ENCODE measurements at places on chromosomes 6 and 20.

- no peak overlapping the region for H3K27ac ChIP-seq
- no peak overlapping the region for H3K4me3 ChIP-seq
- H3K4me1 ChIP-seq, result no peaks in the 10 kb centered on the region
- no peak for DNase-seq
Observed at GRCh38 chr20:2005831-2006426, 12.1 kb upstream of the PDYN start.

DNA sequence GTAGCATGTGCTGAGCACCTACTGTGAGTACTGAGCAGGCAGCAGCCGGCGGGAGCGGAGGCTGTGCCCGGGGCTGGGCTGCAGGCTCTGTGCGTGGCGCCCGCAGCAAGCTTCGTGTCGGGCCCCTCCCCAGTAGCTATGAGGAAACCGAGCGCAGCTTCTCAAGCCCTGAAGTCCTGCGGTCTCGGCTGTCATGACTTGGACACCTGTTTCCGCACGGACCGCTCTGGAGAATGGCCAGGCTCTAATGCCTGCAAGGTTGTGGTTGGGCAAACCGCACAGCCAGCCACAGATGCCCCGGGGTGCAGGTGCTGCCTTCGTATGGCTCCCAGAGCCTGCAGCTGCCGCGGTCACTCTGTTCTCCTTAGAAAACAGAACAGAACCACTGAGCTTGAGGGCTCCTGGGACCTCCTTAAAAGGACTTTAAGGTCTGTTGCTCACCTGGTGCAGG, 33.7 kb downstream of the PYGB start:
- no peaks in the 10 kb centered on the region for H3K4me1 ChIP-seq
- H3K27ac ChIP-seq, result no peak overlapping the region
- no peaks in the 10 kb centered on the region for H3K27me3 ChIP-seq
- no peak overlapping the region for H3K4me3 ChIP-seq
- peaks cover 99% of the 10 kb centered on the region for H3K36me3 ChIP-seq

GRCh38 chr20:36309643-36310042, 3.5 kb downstream of the DLGAP4 start:
- H3K4me3 ChIP-seq, result no peak overlapping the region
- H3K27ac ChIP-seq, result no peak overlapping the region
- peaks cover 3% of the 10 kb centered on the region for H3K4me1 ChIP-seq
- DNase-seq, result no peak

DNA sequence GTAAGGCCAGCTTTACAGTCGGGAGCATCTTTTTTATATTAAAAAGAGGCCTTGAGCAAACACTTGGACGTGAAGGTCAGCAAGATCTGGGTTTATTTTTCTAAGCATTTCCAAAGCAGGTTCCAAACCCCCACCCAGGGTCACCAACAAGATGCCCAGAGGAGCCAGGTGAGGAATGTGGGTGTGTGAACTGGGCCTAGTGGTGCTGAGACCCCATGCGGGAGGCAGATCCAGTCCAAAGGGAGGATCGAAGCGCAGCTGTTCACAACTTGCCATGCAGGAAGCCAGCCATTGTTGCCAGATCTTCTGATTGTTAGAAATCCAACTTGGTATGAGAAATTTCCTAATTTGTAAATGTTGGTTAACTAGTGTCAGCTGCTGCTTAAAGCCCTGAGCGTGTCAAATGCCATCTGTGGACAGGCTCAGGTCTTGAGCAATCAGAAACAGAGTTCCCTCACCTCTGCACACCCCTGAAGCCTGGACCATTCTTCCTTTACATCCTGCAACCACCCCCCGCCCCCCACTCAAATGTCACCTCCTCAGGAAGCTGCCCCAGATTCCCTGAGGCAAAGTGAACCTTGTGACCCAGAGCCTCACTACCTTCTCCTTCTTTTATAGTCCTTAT, 46.5 kb downstream of the NFATC2 start:
- peaks cover 3% of the 10 kb centered on the region for H3K4me1 ChIP-seq
- no peaks in the 10 kb centered on the region for H3K27me3 ChIP-seq
- H3K4me3 ChIP-seq, result no peak overlapping the region
- no peak for DNase-seq

DNA sequence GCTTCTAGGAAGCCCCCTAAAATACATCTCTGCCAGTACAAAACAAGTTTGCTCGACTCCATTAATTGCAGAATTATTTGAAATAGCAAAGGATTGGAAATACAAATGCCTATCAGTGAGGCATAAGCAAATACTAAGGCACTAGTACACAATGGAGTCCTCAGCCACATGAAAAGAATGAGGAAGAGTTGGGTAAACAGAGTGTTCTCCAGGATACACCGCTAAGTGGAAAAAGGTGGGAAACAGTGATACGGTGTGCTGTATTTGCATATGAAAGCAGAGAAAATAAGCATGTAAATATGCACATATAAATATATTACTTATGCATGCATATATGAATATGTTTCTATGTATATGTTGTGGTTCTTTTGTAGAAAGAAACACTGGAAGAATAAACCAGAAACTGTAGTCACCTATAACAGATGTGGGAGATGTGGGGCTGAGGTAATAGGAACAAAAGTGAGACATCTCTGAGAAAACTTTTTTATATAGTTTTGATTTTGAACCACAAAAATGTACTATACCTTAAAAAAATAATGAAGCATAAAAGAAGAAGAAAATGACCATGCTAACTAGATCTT, 143.4 kb upstream of the MYLIP start:
- H3K27ac ChIP-seq, result no peak overlapping the region
- no peaks in the 10 kb centered on the region for H3K36me3 ChIP-seq
- no peak overlapping the region for H3K4me3 ChIP-seq
- no peak for DNase-seq
- no peaks in the 10 kb centered on the region for H3K27me3 ChIP-seq

DNA sequence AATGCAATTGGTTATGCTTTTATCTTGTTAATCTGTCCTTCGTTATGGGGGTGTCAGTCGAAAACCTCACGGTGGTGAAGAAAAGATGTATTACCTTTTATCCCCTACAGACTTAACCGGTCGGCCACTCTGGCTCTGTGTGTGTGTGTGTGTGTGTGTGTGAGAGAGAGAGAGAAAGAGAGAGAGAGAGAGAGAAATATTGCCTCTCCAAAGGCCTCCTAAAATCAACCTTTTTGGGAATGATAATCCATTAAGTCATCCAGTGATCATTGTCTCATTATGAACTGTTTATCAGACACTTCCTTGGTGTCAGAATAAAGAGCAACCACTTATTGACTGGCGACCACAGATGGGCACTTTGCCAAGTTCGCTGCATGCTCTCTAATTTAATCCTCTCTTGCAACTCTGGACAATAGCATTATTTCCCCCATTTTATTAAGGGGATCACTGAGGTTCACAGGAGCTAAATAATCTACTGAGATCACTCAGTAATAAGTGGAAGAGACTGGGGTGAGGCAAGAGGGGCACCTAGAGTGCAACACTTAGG, 30.7 kb downstream of the SLC35D3 start:
- no peak overlapping the region for H3K27ac ChIP-seq
- H3K4me3 ChIP-seq, result no peak overlapping the region
- no peaks in the 10 kb centered on the region for H3K36me3 ChIP-seq

- no peaks in the 10 kb centered on the region for H3K27me3 ChIP-seq
- H3K36me3 ChIP-seq, result no peaks in the 10 kb centered on the region
- no peaks in the 10 kb centered on the region for H3K4me1 ChIP-seq
- no peak overlapping the region for H3K27ac ChIP-seq
Observed at GRCh38 chr6:27767851-27768250, 144.3 kb downstream of the OR2B2 start.

- no peak for DNase-seq
- no peaks in the 10 kb centered on the region for H3K4me1 ChIP-seq
- no peaks in the 10 kb centered on the region for H3K36me3 ChIP-seq
- no peaks in the 10 kb centered on the region for H3K27me3 ChIP-seq
Observed at GRCh38 chr6:116883005-116883404, 6.0 kb downstream of the RFX6 start.

GRCh38 chr6:21707524-21708319, 114.2 kb downstream of the SOX4 start:
- no peak for DNase-seq
- no peaks in the 10 kb centered on the region for H3K27me3 ChIP-seq
- peak overlapping the region; percentile 50 for H3K27ac ChIP-seq
- peaks cover 11% of the 10 kb centered on the region for H3K4me1 ChIP-seq
- H3K4me3 ChIP-seq, result no peak overlapping the region

- H3K4me1 ChIP-seq, result no peaks in the 10 kb centered on the region
- no peak for DNase-seq
- peaks cover 7% of the 10 kb centered on the region for H3K36me3 ChIP-seq
- no peak overlapping the region for H3K4me3 ChIP-seq
- H3K27me3 ChIP-seq, result no peaks in the 10 kb centered on the region
Observed at GRCh38 chr20:1299522-1299921, 29.4 kb downstream of the SDCBP2 start.

GRCh38 chr6:31202259-31203166, 32.0 kb upstream of the POU5F1 start:
- H3K4me3 ChIP-seq, result no peak overlapping the region
- H3K27ac ChIP-seq, result peak overlapping the region; percentile 72
- no peaks in the 10 kb centered on the region for H3K27me3 ChIP-seq
- H3K36me3 ChIP-seq, result no peaks in the 10 kb centered on the region

Data from ascending aorta (tissue), 2 donors.